Activated CD4-positive, alpha-beta T cell treated with anti-CD3 and anti-CD28 coated beads, Interleukin-2, amount 10 ng/mL, durations not matched to agents 24 days and 14 days (primary cell): ENCODE measurements at places on chromosomes 11 and 22. TPM values are rescaled to one million over a fixed set of nuclear protein-coding genes. Genes with fewer than 3 reads are reported as not detected.

Gene NPTXR
- 0.98 and 1.0 TPM in 2 replicates for total RNA-seq

Gene HEPHL1
- total RNA-seq, result not detected in 2 replicates

Gene OR5T1
- not detected in 2 replicates for total RNA-seq

Gene EHBP1L1
- total RNA-seq, result 167 and 173 TPM in 2 replicates

Gene CFL1
- 1,047 and 1,065 TPM in 2 replicates for total RNA-seq

Gene WNT7B
- not detected in 2 replicates for total RNA-seq

Gene KCNJ1
- total RNA-seq, result not detected in 2 replicates

Gene MAPK12
- total RNA-seq, result 20.1 and 21.5 TPM in 2 replicates

Gene SHANK2
- not detected in 2 replicates for total RNA-seq

Gene PI4KA
- 78.4 and 83.8 TPM in 2 replicates for total RNA-seq

Gene WT1
- not detected in 2 replicates for total RNA-seq

Gene HTR3B
- not detected in 2 replicates for total RNA-seq

Gene KRTAP5-11
- not detected in 2 replicates for total RNA-seq

Gene CARNS1
- 0.77 and 0.83 TPM in 2 replicates for total RNA-seq

Gene SCGB2A2
- not detected in 2 replicates for total RNA-seq

Gene CWF19L2
- 16.1 and 17.6 TPM in 2 replicates for total RNA-seq

Gene CSNK2A3
- total RNA-seq, result 1.1 and 2.1 TPM in 2 replicates

Gene C1QTNF6
- total RNA-seq, result 6.0 and 6.9 TPM in 2 replicates

Gene MUC2
- total RNA-seq, result not detected in 2 replicates

Gene IRAG1
- not detected in 2 replicates for total RNA-seq

Gene FOSL1
- 32.1 and 32.9 TPM in 2 replicates for total RNA-seq

Gene ART1
- total RNA-seq, result not detected in 2 replicates

Gene OR8H2
- not detected in 2 replicates for total RNA-seq

Gene TECTA
- total RNA-seq, result 0.09 TPM in 2 replicates

Gene NCAM1
- total RNA-seq, result not detected in 2 replicates

Gene MS4A15
- not detected in 2 replicates for total RNA-seq

Gene BATF2
- total RNA-seq, result 0.09 TPM in 1 of 2 replicates, not detected in the other

Gene IFITM10
- total RNA-seq, result 0.12 and 0.14 TPM in 2 replicates

Gene FAM180B
- total RNA-seq, result 0.19 and 0.28 TPM in 2 replicates

Gene LUZP2
- total RNA-seq, result not detected in 2 replicates

Gene LSP1
- 303 and 322 TPM in 2 replicates for total RNA-seq

Gene OR51I1
- total RNA-seq, result not detected in 2 replicates

Gene SPDYC
- total RNA-seq, result not detected in 2 replicates
